ENCODE measurements at places on chromosomes 1 and 21.

DNA sequence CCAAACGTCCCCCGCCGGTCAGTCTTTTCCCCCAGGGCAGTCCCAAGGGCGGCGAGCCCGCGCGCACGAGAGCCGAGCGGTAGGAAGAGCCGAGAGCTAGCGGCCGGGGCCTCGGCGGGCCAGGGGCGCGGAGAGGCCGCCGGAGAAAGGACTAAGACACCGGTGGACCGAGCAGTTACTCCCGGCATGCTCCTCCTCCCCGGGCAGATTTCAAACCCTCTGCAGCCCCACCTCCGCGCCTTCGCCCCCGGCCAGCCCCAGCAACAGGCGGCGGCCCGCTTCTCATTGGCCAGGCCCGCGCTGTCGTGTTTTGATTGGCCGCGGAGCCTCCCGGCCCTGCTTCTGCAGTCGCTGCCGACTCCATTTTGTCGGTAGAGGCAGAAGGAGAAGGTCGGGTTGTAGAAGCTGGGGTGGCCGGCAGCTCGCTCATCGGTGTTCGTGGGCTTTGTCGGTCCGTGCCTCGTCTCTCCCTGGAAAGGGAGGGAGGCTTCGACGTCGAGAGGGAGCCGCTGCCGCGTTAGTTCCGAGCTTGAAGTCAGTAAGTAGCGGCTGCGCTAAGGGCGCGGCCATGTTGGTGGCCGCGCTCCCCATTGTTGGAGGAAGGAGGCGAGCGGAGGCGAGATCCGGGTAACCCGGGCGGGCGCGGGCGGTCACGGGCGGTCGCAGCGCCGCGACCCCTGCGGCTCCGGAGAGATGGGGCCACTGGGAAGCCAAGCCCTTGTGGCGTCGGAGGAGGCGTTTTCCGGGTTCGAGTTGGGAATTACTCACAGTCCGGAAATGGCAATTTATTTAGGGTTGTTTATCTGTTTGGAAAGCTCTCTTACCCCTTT lies at the start of gene PNRC2:
Gene PNRC2 (plus strand): TSS at position 368 of the 830 bp plus-strand sequence. CDS start 1,630 bp downstream, outside the sequence.
- peak within 1 kb of the TSS; percentile 96 for H3K4me3 ChIP-seq
- no peaks in the 10 kb centered on the region for H3K27me3 ChIP-seq
- peaks cover 75% of the 10 kb centered on the region for H3K4me1 ChIP-seq
- DNase-seq = peak; percentile 98

DNA sequence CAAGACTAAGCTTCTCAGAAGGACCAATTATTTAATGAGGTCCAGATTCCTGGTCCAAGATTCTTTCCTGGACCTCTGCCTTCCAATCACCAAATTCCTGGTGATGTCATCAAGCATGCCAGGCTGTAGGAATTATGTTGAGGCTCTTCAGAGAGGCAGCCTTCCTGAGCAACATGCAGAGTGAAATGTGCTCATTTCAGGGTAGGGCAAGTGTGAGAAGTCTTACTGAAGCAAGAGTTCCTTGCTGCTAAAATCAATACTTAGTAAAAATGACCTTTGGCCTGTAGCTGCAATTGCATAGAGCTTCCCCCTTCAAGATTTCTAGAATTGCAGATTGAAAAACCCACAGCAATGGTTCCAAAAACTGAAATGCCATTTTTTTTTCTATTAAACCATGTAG lies 31.7 kb upstream of the BCAR3 start:
- H3K27ac ChIP-seq = no peak overlapping the region
- peaks cover 1% of the 10 kb centered on the region for H3K36me3 ChIP-seq
- no peak for DNase-seq
- H3K27me3 ChIP-seq = peaks cover 14% of the 10 kb centered on the region

GRCh38 chr1:11132563-11133293 lies 33.1 kb upstream of the EXOSC10 start:
- no peaks in the 10 kb centered on the region for H3K4me1 ChIP-seq
- no peaks in the 10 kb centered on the region for H3K27me3 ChIP-seq
- H3K36me3 ChIP-seq = peaks cover 33% of the 10 kb centered on the region
- no peak overlapping the region for H3K4me3 ChIP-seq

DNA sequence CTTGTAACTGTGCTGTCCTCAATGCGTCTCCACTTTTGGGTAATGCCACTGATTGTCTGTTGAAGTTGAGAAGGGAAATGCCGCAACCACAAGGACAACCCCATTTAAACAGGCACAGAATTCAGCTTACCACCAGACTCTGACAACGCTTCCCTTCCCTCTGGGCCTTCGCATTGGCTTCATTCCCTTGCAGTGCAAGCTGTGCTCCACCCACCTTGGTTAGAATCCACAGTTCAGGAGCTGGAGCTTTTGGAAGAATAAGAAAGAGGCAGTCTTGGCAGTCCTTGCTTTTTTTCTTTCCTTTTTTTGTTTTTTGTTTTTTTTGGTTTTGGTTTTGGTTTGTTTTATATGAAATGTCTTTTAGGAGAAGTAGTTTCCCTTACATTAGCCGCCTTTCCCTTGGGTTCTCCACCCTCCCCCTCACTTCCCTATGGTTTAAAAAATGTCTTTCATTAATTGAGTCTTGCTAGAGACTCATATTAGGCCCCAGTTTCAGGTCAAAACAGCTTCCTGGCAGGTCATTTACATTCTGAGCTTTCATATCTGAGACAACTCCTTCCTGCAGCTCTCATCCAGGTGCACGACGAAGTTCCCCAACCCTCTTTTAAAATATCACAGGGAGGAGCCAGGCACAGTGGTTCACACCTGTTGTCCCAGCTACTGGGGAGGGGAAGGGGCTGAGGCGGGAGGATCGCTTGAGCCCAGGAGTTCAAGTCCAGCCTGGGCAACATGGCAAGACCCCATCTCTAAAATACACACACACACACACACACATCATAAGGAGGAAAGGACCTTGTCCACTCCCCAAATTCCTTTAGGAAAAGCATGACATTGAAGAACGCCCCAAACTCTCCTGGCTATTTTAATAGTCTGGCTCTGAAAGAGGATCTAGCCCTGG lies 20.7 kb upstream of the LAX1 start:
- peaks cover 44% of the 10 kb centered on the region for H3K36me3 ChIP-seq
- no peaks in the 10 kb centered on the region for H3K27me3 ChIP-seq
- H3K27ac ChIP-seq = peak overlapping the region; percentile 93
- peak overlapping the region; percentile 56 for H3K4me3 ChIP-seq
- peak; percentile 45 for DNase-seq

GRCh38 chr1:46152016-46152415 lies 19.6 kb upstream of the PIK3R3 start:
- no peak for DNase-seq
- no peak overlapping the region for H3K4me3 ChIP-seq
- no peak overlapping the region for H3K27ac ChIP-seq
- no peaks in the 10 kb centered on the region for H3K4me1 ChIP-seq

- no peak overlapping the region for H3K27ac ChIP-seq
- no peak overlapping the region for H3K4me3 ChIP-seq
- no peaks in the 10 kb centered on the region for H3K4me1 ChIP-seq
- no peaks in the 10 kb centered on the region for H3K27me3 ChIP-seq
- no peak for DNase-seq
Observed at GRCh38 chr1:61348025-61348665, 265.8 kb downstream of the NFIA start.

- no peaks in the 10 kb centered on the region for H3K27me3 ChIP-seq
- peaks cover 2% of the 10 kb centered on the region for H3K36me3 ChIP-seq
- H3K4me3 ChIP-seq = peak overlapping the region; percentile 91
- peak; percentile 94 for DNase-seq
Observed at GRCh38 chr1:154937085-154937987, 817 bp upstream of the PMVK start.

DNA sequence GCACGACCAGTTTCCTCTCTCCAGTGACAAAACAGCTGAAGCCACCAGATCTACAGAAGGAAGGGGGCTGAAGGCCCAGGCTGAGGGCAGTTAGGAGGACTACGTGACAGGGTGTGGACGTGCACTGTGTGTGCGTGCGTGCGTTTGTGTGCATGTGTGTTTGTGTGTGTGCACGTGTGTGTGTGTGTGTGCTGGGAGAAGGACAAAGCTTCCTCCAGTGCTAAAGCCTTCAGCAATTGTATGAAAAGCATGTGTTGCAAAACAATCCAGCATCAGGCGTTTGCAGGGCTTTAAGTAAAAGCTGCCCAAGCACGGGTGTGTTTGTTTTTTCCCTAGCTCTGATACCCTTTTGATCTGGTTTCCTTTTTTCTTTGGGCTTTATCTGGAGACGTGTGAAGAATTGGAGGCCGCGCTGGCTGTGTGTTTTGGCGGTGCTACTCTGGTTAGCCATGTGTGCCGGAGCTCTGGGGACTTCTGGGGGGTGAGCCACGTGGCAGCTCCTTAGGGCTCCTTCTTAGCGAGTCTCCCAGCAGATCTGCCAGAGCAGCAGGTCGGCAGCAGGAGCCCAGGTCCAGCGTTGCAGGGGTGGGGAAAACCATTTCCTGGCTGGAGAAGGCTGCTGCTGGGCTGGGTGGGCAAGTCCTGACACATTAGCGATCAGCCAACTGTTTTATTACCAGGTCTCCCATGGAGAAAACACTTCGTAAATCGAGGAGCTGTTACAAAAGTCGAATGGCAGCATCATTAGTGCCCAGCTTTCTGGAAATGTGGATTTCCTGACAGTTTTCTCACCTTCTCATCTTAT lies 73.4 kb downstream of the UCK2 start:
- H3K27ac ChIP-seq = no peak overlapping the region
- H3K36me3 ChIP-seq = peaks cover 5% of the 10 kb centered on the region
- DNase-seq = no peak
- no peak overlapping the region for H3K4me3 ChIP-seq
- H3K4me1 ChIP-seq = peaks cover 26% of the 10 kb centered on the region

DNA sequence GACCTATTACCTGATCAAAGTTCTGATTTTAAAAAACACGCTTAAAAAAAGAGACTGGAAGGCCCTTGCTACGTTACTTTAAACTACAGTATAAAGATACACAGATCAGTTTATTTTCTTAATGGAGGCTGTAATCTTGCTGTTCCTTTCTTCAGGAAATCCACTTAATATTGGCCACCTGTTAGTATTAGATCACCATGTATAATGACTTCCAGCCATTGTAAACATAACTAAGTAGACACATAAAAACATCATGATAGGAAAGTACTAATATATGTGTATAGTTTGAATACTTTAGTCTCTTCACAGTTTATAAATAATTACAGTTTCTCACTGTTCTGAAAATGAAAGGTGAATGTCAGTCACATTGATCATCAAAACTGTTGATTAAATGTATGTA lies 68.6 kb downstream of the ADGRL2 start:
- H3K4me3 ChIP-seq = no peak overlapping the region
- DNase-seq = no peak
- no peaks in the 10 kb centered on the region for H3K4me1 ChIP-seq
- no peaks in the 10 kb centered on the region for H3K36me3 ChIP-seq
- no peaks in the 10 kb centered on the region for H3K27me3 ChIP-seq
- no peak overlapping the region for H3K27ac ChIP-seq

DNA sequence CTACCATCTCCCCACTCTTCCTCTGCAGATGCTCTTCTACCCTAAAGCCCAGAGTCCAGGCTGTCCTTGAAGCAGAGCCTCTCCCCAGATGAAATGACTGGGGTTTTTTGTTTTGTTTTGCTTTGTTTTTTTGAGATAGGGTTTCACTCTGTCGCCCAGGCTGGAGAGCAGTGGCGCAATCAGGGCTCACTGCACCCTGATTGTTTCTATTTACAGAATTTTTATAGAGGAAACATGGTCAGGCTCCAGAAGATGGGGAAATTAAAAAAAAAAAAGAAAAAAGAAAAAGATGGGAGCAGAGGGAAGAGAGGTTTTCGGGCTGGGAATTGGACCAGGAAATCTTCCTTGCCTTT lies 43.7 kb upstream of the ZNF281 start:
- no peak for DNase-seq
- H3K27me3 ChIP-seq = no peaks in the 10 kb centered on the region
- H3K4me1 ChIP-seq = no peaks in the 10 kb centered on the region
- H3K27ac ChIP-seq = no peak overlapping the region
- no peak overlapping the region for H3K4me3 ChIP-seq
- H3K36me3 ChIP-seq = no peaks in the 10 kb centered on the region

- peak overlapping the region; percentile 96 for H3K27ac ChIP-seq
- peaks cover 58% of the 10 kb centered on the region for H3K4me1 ChIP-seq
- DNase-seq = peak; percentile 91
- H3K36me3 ChIP-seq = peaks cover 32% of the 10 kb centered on the region
- peak overlapping the region; percentile 99 for H3K4me3 ChIP-seq
- no peaks in the 10 kb centered on the region for H3K27me3 ChIP-seq
Observed at GRCh38 chr1:32249831-32250525, 1.1 kb upstream of the LCK start.

GRCh38 chr21:16773206-16773605 lies 739.6 kb upstream of the CXADR start:
- DNase-seq = no peak
- no peaks in the 10 kb centered on the region for H3K36me3 ChIP-seq
- H3K27me3 ChIP-seq = no peaks in the 10 kb centered on the region
- no peaks in the 10 kb centered on the region for H3K4me1 ChIP-seq

- no peaks in the 10 kb centered on the region for H3K27me3 ChIP-seq
- no peak overlapping the region for H3K27ac ChIP-seq
- no peak for DNase-seq
- no peaks in the 10 kb centered on the region for H3K4me1 ChIP-seq
- H3K36me3 ChIP-seq = peaks cover 28% of the 10 kb centered on the region
Observed at GRCh38 chr1:53280496-53280895, 42.2 kb upstream of the MAGOH start.

GRCh38 chr1:46315669-46316403 lies 12.3 kb downstream of the UQCRH start:
- DNase-seq = no peak
- no peaks in the 10 kb centered on the region for H3K27me3 ChIP-seq
- H3K36me3 ChIP-seq = peaks cover 30% of the 10 kb centered on the region
- H3K27ac ChIP-seq = no peak overlapping the region
- no peak overlapping the region for H3K4me3 ChIP-seq
- no peaks in the 10 kb centered on the region for H3K4me1 ChIP-seq

GRCh38 chr1:238681021-238681420 lies 705.3 kb upstream of the CHRM3 start:
- H3K27me3 ChIP-seq = no peaks in the 10 kb centered on the region
- no peak overlapping the region for H3K27ac ChIP-seq
- no peaks in the 10 kb centered on the region for H3K36me3 ChIP-seq
- H3K4me3 ChIP-seq = no peak overlapping the region

DNA sequence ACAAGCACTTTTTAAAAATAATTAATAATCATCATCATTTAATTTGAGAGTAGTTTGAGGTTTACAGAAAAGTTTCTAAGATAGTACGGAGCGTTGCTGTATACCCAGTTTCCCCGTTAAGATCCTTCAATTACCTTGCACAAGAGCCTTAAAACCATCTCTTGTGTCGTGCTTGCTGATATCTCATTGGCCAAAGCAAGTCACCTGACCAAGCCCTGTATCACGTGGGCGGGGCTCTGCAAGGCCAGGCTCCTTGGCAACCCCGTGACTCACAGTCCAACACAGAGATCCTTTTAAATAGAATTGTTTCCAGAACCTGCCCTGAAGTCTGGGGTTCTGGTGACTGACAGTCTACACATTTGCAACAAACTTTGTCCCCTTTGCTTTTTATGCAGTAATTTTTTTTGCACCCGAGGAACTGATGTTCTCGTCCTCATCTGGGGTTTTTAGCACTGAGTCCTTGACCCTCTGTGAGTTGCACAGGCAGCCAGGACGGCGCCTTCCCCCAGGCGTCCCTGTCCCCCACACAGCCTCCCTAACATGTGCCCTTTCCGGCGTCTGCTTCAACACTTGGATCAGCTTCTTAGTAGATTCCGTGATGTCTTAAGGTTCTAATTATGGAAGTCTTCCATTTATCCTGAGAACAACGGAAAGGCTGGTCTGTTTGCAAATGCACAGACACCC lies 183.3 kb upstream of the TMEM51 start:
- no peak overlapping the region for H3K4me3 ChIP-seq
- no peaks in the 10 kb centered on the region for H3K36me3 ChIP-seq
- DNase-seq = peak; percentile 40

All from activated naive CD4-positive, alpha-beta T cell treated with anti-CD3 and anti-CD28 coated beads, Interleukin-2, amount 10 ng/mL, durations not matched to agents 7 days and 5 days (primary cell).